CD4-positive, alpha-beta T cell treated with Interleukin-2 at 100 ng/mL for 4 hours (primary cell): ENCODE measurements at places on chromosomes 7 and 10.
A peak's percentile ranks its signal among the peaks of the same experiment; 100 is the strongest.

DNA sequence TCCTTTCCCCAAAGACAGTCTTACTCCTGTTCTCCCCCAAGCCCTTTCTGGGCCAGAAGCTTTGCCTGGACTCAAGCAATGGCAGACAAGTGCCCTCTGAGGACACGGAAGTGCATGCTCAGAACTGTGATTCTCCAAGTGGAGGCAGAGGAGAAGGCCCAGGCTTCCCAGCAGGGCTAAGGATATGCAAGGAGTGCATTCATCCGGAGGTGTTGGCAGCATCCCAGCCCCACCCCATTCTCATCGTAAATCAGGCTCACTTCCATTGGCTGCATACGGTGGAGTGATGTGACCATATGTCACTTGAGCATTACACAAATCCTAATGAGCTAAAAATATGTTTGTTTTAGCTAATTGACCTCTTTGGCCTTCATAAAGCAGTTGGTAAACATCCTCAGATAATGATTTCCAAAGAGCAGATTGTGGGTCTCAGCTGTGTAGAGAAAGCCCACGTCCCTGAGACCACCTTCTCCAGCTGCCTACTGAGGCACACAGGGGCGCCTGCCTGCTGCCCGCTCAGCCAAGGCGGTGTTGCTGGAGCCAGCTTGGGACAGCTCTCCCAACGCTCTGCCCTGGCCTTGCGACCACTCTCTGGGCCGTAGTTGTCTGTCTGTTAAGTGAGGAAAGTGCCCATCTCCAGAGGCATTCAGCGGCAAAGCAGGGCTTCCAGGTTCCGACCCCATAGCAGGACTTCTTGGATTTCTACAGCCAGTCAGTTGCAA is 1.4 kb upstream of the RBP3 start:
- DNase-seq, result no peak

GRCh38 chr7:27098578-27099451 is 3.0 kb upstream of the HOXA1 start:
- DNase-seq, result no peak

DNA sequence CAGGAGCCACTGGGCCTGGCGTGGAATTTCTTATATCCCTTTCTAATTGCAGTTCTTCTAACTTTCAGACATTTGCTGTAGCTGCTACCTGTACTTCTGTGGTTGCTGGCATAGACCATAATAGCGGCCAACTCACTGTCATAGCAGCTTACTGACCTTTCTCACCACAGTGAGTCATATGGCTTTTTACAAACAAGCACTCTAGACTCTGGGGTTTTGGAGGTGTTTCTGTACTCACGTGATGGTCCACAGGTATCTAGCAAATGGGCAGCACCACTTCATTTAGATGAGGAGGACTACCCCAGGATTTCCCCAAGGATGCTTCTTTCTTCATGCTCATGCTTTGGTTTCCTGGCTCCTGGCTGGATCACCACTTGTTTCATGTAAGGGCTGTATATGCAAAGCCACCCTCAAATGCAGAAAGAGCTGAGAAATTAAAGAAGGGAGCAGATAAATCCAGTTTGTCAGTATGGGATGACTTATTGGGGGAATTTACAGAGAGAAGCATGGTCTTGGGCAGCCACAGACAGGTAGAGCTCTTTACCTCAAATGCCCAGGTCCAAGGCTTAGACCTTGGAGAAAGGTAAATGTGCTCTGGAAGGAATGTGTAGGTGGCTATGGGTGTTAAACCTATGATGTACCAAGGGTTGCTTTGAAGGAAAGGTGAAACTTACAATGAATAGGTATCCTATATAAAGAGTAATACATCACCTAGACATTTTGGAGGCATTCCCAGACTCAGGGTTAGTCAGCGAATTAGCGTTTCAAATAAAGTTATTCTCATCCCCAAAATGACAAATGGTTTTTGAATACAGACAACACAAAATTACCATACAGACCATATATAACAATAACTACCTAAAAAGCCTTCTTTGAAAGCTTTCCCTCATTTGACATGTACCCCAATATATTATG is 15.9 kb upstream of the SLC25A16 start:
- DNase-seq, result no peak

GRCh38 chr7:7652798-7653540 is 12.4 kb downstream of the UMAD1 start:
- no peak for DNase-seq

GRCh38 chr7:140005754-140006503 is 56.8 kb downstream of the PARP12 start:
- no peak for DNase-seq

- DNase-seq, result no peak
Measured at GRCh38 chr7:46288861-46289260, 367.8 kb upstream of the IGFBP3 start.

DNA sequence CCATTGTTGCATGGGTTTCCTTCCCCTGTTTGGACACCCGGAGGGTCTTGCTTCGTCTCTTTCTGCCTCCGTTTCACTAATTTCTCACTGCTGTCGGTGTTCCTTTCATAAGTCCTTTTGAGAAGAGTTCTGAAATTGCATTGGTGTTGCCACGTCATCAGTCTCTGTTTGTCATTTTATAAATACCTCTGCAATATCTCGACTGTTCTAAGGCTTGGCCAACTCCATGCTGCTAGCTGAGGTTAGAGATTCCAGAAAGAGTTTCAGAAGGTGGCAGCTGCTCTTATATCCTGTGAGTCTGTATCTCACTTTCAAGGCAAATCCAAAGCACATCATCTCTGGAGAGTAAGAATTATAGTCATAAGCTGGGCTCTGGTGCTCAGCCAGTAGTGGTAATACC is 148.0 kb upstream of the INSYN2A start:
- no peak for DNase-seq

- DNase-seq, result no peak
Measured at GRCh38 chr7:90175667-90176066, 21.4 kb downstream of the STEAP1 start.

GRCh38 chr10:11473128-11473760 is 138.2 kb downstream of the USP6NL start:
- DNase-seq, result no peak

GRCh38 chr7:152103066-152103465 is 77.6 kb downstream of the GALNT11 start:
- no peak for DNase-seq

DNA sequence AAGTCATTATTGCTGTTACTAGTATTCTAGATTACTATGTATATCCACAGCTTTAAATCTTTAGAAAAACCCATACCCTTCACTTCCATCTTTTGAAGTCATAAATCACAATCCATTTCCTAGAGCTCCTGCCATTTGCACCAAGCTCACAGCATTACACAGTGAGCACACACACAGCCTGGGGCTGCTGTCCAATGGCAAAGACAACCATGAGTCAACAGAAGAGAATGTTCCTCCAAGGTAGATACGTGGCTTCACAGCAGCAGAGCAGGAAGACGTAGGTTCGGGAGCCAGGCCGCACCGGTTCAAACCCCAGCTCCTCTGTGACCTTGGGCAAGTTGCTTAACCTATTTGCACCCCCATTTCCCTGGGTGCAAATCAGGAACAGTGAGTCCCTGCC is 234.6 kb downstream of the DIP2C start:
- DNase-seq, result no peak

DNA sequence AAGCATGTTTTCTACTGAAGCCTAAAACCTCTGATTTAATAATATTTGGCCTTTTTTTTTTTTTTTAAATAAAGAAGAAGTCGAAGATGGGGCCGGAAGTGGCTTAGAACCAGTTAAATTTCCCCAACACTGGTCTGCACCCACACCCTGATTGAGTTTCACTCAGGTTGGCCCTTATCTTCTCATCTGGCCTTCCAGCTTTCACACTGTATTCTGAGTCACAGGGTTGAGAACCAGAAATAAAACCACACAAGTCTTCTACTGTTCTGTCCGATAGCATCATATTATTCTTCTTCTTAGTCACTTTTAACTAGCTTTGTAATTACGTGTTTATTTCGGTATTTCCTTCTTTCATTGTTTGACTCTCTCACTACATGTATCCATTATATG is 9.9 kb downstream of the ZNF365 start:
- DNase-seq, result peak; percentile 89

DNA sequence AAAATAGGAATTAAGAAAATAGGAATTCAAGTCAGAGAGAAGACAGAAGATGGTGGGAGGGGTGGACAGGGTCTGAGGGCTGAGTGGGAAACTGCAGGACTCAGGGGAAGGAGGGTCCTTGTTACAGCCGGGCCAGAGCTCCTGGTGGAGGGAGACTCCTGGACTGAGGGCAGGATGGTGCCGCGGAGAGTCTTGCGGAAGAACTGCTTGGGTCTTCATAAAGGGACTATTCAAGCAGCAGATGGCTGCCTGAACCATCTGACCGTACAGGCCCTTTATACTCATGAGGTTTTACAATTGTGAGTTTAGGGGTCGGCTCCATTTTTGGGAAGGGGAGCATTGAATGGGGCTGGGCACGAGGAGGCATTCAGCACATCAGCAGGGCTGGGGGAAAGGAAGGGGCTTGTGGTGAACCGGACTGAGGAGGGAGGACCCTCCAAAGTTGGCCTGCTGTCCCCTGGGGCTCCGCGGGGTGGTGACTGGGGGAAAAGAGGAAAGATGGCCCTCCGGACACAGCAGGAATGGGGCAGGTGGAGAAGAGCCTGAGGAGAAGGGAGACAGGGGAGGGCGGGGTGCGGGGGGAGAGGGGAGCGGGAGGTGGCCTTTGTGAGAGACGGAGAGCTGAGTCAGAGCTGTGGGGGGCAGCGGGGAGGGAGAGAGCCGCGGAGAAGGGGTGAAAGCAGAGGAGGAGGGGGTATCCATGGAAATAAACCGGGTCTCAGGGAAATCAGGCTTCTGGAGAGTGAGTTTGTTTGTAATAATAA is 1.5 kb downstream of the FAM131B start:
- no peak for DNase-seq

GRCh38 chr10:98055841-98056516 is 25.6 kb upstream of the CRTAC1 start:
- DNase-seq, result no peak

DNA sequence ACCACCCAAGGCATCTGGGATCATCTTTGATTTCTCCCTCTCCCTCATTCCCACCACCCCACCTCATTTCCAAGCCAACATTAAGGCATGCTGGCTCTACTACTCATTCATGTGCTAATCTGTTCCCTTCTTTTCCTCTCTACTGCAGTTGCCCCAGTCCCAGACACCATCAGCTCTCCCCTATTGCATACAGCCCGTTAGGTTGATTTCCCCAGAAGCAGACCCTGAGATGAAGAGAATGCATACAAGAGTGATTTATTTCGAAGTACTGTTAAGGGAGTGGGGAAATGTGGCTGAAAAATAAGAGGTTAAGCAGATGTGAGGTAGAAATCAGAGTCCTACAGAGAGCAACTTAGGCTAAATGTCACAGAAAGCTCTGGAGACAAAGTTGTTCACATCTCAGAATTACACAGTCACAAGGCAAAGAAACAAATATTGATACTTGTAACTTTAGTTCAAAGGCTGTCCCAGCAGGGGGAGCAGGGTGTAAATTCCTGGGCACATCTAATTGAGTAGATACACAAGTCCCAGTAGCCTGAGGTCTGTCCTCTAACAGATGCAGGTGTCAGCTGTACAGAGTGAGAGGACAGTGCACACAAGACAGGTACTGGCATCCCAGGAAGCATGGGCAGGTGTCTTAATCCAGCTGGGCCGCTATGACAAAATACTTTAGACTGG is 20.9 kb downstream of the AKR1D1 start:
- no peak for DNase-seq

- DNase-seq, result no peak
Measured at GRCh38 chr10:131920693-131921092, 19.9 kb downstream of the PPP2R2D start.

GRCh38 chr10:48466611-48467240 is 138.1 kb downstream of the ARHGAP22 start:
- DNase-seq, result no peak

GRCh38 chr10:70561070-70561469 is 41.5 kb downstream of the PRF1 start:
- no peak for DNase-seq

- DNase-seq, result no peak
Measured at GRCh38 chr7:129489491-129489890, 12.8 kb upstream of the SMKR1 start.

DNA sequence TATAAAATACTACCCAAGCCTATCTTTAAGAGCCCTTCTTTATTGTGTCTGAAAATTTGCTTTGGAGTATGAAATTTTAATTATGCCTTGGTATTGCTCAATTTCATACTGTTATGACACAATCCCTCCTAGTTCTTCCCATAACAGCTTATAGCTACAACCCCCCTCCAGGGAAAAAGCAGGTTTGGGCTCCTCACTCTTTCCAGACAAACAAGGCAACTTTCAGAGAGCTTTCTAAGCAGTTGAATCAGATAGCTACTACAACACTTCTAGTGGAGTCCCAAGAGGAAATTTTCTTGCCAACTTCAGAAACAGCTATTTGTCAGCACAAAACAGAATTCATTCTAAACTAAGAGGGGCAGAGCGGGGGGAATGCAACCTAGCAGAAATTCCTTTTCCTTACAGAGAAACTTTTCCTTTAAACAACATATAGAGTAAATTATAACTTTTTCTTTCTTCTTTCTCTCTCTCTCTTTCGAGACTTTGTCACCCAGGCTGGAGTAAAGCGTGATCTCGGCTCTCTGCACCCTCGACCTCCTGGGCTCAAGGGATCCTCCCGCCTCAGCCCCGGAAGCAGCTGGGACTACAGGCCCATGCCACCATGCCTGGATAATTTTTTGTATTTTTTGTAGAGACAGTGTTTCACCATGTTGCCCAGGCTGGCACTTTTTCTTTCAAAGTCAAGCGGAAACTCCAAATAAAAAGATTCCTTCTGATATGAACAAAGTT is 26.0 kb upstream of the JMJD1C start:
- no peak for DNase-seq

DNA sequence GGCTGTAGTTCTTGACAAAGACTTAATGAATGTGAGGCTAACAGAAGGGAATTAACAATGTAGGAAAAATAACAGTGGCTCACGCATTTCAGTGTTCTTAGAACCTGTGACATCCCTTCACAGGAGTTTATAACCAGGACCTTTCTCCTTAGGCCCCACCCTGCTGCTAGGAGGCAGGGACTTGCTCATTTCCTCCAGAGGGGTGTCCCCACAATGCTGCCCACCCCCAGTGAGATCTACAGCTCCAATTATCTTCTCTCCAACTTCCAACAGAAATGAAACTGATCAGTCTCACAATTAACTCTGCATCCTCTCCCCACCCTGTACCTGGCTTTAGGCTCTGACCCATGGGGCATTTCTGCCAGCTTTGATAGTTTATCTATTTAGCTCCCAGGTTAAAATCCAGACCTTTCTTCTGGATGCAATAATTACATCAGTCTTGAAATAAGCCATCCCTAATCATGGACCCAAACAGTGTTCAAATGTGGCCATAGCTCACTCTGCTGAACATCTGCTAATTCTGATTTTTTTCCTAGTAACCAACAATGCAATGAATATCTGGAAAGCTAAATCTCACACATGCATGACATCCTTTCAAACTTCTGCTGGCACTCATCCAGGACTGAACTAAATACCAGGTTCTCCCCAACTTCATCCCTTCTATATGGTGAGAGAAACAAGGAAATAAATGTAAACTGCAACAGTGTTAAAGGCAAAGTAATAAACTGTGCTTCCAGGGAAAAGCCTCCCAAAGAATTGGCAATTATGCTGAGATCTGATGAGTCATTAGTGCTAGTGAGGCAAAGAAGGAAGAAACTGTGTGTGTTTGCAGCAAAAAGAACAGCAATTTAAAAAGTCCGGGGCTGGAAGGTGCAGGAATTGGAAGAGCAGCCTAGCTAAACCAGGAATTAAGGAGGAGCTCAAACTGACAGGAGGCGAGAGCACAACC is 64.6 kb downstream of the HERPUD2 start:
- no peak for DNase-seq

GRCh38 chr7:1131471-1132265 is 28.3 kb downstream of the ZFAND2A start:
- DNase-seq, result no peak

- DNase-seq, result no peak
Measured at GRCh38 chr7:151856098-151856497, 20.8 kb downstream of the PRKAG2 start.

- DNase-seq, result no peak
Measured at GRCh38 chr7:116382375-116382774, 117.2 kb upstream of the CAV2 start.
